ENCODE measurements at places on chromosomes 4 and X.

GRCh38 chr4:140038031-140038533 is 115.9 kb downstream of the MAML3 start:
- DNase-seq = no peak

DNA sequence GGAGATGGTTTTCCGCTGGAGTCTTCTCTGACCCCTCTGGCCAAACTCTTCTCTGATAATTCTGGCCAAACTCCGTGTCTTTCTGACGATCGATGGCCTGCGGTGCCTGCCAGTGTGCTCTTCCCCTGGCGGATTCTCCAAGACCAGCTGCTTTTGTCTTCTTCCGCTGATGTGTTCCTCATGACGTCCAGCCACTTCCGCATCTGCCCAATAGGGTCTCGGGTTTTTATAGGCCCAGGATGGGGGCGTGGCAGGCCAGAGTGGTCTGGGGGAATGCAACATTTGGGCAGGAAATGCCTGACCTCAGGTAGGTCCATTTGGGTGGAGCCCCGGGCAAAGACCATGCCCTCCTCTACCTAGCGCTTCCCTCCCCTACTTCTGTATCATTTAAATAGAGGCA is 1542.1 kb downstream of the STIM2 start:
- DNase-seq = no peak

GRCh38 chr4:99468889-99469288 is 33.7 kb upstream of the ADH7 start:
- DNase-seq = no peak

GRCh38 chr4:111792632-111793031 is 352.6 kb upstream of the FAM241A start:
- no peak for DNase-seq

DNA sequence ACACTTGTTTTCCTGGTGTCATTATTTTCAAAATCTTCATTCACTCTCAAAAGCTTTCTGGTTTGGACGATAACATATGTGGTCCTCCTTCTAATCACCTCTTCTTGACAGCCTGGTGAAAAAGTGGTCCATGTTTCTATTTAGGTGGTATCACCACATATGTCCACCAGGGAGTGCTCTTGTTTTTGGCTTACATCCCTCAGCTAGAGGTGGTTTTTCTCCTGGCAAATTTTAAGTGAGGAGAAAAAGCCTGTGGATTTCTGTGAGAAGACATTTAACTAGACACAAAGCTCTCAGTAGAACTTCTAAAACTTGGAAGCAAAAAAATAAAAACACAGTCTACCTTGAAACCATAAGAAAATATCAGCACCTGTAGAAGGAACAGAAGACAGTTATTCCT is 58.0 kb upstream of the FRMPD4 start:
- DNase-seq = no peak

- no peak for DNase-seq
Observed at GRCh38 chrX:69431420-69431819, 72.7 kb upstream of the NALF2 start.

- DNase-seq = no peak
Observed at GRCh38 chrX:56569378-56570057, 6.1 kb downstream of the UBQLN2 start.

DNA sequence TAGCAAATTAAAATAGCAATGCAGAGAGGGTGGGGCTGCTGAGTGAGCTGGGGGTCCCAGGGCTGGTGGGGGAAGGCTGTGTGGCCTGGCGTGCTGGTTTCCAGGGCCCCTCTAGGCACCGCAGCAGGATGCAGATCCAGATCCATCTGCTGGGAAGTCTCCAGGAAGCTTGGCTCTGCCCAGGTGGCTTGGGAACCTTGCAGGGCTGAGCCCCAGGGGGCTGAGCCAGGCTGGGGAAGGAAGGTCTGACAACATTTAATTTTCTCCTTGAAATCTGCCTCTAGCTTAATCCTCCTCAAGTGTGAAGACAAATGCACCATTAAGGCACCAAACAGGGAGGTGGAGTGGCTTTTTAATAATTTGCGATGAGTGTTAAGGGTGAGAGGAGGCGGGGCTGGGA is 31.7 kb downstream of the SORCS2 start:
- DNase-seq = no peak

DNA sequence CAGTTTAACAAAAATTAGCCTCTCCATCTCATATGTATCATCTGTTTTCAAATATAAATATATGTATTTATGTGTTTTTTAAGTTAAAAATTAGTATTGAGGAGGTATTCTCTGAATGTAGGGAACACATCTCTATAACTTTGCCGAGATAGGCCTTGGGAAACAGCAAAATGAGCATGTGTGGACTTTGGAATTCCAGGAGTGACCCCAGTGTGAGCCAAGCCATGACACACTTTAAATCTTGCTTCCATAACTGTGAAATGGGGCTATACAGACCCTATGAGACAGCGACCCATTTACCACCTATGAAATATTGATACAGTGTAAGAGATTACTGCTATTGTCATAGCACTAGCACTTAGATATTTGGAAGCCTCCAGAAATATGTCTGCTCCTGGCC is 58.8 kb downstream of the FRMPD4 start:
- no peak for DNase-seq

GRCh38 chrX:42943051-42943974 is 165.3 kb upstream of the PPP1R2C start:
- DNase-seq = no peak
